NCI-H774 (cell line): ENCODE measurements at places on chromosomes 6 and 20.

- DNase-seq: peak; percentile 57
These were observed 60.9 kb upstream of the MC3R start for GRCh38 chr20:56187534-56188165.

DNA sequence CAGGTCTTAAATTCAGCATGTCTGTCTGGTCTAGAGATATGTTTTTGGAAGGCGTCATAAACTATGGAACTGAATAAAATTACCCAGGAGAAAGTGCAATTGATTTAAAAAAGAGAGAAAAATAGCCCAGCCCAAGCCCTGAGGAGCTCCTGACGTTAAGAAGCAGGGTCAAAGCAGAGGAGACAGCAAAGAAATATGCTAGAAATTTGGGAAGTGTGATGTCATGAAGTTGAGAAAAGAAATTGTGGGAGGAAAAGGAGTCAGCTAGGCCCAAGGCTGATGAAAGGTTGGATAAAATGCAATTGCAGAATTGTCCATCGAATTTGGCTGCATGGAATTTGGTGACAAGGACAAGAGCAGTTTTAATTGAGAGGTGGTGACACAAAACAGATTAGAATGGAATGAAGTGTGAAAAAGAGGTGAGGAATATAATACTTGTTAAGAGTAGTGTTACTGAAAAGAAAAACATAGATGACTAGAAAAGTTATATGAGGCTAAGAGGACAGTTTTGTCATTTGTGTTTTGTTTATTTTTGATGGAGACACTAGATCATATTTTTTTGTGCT is 381.6 kb downstream of the LAMA2 start:
- no peak for DNase-seq

- no peak for DNase-seq
These were observed 52.2 kb downstream of the MRPL14 start for GRCh38 chr6:44074813-44075646.

DNA sequence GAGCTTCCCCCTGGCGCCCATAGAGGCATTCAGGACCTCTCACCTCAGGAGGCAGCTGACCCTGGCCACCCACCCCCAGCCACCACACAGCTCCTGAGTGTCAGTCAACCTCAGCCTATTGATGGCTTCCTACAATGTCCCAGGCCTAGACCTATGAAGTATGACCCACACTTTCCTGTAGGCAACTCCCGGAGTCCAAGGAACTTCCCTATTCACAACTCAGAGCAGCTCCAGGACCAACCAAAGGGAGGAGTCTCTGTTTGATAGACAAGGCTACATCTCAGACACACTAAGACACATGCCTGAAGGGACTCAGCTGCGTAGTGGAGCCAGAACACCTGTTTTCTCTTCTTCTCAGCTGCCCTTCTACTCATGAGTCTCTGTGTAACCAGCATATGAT is 169.1 kb downstream of the MAFB start:
- DNase-seq: no peak
